ENCODE measurements at places on chromosomes 6 and 20.

DNA sequence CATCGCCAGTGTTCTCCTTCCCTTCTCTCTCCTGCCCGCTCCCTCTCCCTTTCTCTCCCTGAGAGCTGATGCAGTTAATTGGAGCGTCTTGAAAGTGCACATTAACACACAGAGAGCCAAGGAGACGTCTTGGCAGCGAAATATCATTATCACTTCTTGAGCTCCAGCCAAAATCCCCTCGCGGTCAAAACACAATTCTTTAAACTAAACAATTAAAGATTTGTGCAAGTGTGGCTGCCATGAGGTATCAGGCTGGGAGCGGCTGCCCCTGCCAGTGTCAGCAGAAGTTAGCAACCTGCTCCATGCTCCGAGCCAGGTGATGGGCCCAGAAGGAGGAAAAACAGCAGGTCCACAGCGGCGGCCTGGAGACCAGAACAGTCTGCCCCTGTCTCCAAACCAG is 100.9 kb upstream of the FOXP4 start:
- no peak for DNase-seq

- DNase-seq = no peak
Observed at GRCh38 chr6:2899596-2899995, 3.5 kb downstream of the SERPINB9 start.

GRCh38 chr6:37287519-37288157 is 29.7 kb upstream of the TMEM217 start:
- no peak for DNase-seq

DNA sequence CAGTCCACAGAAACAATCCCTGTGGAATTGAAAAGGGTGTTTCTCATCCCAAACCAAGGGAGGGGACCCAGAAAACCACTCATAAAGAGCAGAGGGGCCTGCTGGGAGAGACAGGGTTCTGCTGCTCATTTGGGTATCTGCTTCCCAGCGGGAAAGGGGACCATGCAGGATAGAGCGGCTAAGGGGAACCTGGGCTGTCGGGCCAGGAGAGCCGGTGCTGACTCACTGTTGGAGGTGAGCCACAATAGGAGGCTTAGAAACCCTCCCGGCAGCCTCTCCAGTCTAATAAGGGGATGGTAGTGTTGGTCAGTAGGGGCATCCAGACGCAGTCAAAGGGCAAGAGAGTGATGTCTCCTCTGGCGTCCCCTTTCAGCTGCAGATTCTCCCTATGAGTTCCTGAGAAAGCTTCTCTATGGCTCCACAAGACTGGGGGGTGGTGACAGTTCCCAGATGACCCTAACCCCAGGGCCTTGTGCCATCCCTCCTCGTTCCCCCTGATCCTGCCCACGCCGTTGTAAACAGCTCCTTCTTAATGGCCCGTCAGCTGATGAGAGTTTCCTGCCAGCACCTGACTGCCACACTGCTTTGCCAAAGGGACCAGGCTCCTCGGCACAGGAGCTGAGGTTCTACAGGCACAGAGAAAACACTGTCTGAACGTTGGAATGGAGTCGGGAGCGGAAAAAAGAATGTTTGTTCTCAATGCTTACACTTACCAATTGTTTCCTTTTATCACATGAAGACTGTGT is 646.1 kb upstream of the DEFB115 start:
- no peak for DNase-seq

DNA sequence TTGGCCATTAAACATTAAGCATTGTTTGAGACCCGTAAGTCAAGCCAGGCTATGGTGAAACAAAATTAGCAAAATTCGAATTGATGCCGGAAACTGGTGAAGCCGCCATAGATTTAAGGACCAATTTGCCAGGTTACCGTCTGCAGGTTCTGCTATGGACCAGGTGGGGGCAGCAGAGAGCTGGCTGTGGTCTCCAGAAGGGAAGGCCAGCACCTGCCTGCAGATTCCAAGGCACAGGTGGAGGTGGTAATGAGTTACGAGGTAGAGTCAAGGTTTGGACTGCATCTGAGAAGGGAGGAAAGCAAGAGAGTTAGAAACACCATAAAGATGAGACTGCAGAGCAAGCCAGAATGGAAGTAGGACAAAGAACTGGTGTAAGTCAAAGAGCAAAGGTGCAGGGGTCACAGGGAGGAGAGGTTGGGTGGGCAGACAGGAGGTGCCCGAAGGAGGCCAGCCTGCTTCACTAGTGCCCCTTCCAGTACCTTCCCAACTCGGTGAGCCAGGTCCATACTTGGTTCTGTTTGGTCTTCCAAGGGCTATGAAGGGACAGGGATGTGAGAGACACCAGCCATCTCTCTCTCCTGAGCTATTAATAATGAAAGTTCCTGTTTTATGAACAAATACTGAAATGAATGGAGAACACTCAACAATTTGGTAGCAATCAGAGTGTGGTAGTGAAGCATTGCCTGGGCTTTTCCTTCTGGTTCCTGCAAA is 131.6 kb upstream of the ESR1 start:
- DNase-seq = no peak

GRCh38 chr20:12040261-12040660 is 122.6 kb downstream of the BTBD3 start:
- DNase-seq = no peak

- no peak for DNase-seq
Observed at GRCh38 chr6:45924763-45925342, 90.8 kb downstream of the CLIC5 start.

DNA sequence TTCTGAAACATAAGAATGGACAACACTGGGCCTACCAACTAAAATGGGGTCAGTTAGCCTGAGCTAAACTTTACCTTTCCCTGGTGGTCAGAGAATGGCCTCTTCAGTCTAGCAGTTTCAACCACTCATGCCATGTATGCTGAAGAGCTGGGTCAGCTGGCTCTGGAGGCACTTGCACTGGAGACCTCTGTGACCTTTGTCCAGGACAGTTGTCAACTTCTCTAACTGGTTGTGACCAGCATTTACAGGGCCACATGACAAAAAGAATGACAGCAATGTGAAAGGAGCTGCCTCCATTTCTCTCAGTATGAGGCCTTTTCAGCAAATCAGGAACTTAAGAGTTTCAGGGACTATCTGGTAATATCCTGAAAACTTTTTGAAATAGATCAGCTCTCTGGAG is 59.9 kb upstream of the TMEM30A start:
- no peak for DNase-seq

GRCh38 chr6:27290065-27290849 is 21.8 kb downstream of the POM121L2 start:
- no peak for DNase-seq

DNA sequence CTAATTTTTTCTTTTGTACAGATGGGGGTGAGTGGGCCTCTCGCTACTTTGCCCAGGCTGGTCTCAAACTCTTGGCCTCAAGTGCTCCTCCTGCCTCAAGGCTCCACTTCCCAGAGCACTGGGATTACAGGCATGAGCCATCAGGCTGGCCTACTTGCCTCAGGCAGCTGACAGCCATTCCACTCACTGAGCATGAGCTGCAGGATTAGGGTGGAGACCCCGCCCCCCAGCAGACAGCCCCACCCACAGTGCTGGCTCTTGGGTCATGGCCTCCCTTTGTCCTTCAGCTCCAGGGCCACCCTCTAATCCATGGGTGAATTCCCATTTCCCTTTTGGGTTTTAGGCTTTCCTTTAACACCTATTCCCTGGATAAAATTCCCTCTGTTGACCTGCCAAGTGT is 82.1 kb downstream of the BFSP1 start:
- DNase-seq = no peak

DNA sequence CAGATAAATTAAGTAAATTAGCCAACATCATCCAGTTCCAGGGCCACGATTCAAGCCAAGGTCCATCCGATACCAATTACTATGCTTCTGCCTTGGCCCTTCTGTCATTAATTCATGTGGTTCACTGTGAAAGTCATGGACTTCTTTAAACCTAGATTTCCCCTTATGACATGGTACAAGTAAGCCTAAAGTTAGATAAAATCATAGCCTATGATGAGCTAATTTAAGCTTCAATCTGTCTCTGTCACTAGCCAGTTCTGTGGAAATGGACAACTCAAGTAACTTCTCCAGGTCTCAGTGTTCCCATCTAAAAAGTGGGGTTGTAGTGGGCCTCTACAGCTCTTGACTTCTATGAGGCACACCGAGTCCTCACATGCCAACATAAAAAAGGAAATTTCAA is 225.5 kb upstream of the MARCKS start:
- DNase-seq = no peak

GRCh38 chr20:50735813-50736212 is 4.4 kb downstream of the PARD6B start:
- DNase-seq = no peak

- DNase-seq = no peak
Observed at GRCh38 chr6:83247471-83247870, 54.3 kb downstream of the RWDD2A start.

GRCh38 chr6:95629551-95629950 is 52.2 kb downstream of the MANEA start:
- no peak for DNase-seq

- DNase-seq = no peak
Observed at GRCh38 chr6:157376706-157377230, 4.2 kb upstream of the ZDHHC14 start.

GRCh38 chr20:10022625-10023024 is 12.2 kb upstream of the ANKEF1 start:
- no peak for DNase-seq

DNA sequence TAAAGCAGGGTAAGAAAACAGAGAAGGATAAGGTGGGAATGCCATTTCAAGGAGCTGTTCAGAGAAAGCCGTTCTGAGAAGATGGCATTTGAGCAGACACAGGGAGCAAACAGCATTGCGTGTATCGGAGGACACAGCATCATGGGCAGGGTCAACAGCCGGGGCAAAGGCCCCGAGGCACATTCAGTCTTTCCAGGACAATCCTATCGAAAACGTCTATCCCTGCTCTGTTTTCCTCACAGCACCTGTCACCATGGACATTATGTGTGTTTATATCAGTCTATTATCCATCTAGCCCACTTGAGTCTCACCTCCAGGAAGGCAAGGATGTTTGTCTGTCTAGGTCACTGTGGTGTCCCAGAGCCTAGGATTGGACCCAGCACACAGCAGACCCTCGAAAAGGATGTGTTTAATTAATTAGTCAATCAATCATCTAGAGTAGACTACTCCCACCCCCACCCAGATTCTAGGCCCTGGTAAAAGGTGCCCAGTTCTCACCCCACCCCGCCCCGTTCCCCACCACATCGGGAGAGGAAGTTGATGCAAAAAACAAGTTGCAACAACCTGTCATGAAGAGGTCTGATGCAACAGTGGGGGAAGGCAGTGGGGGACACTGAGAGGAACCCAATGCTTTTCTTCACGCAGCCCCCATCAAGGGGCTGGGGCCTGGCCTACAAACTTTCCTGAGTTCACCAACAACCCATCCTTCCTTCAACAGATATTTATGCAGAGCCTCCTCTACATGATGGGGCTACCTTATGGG is 66.6 kb downstream of the PREX1 start:
- DNase-seq = no peak

GRCh38 chr20:60695226-60696000 is 556.6 kb upstream of the CDH4 start:
- no peak for DNase-seq

DNA sequence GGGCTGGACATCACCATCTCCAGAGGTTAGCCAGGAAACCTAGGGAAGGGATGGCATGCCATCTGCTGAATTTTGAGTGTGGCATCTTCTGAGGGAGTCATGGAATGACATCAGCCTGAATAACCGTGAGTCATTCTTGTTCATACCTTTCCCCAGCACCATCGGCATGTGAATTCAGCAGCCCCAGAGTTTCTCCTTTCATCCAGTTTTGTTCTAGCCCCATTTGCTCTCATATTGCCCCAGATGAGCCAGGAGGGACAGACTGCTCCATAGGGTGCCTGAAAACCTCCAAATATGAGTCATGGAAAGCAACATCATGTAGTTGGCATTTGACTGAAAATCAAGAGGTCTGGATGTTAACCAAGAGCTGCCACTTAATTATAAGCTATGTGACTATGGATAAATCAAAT is 219.2 kb upstream of the SGK1 start:
- no peak for DNase-seq

GRCh38 chr6:20213271-20213798 is 1.1 kb upstream of the MBOAT1 start:
- no peak for DNase-seq

DNA sequence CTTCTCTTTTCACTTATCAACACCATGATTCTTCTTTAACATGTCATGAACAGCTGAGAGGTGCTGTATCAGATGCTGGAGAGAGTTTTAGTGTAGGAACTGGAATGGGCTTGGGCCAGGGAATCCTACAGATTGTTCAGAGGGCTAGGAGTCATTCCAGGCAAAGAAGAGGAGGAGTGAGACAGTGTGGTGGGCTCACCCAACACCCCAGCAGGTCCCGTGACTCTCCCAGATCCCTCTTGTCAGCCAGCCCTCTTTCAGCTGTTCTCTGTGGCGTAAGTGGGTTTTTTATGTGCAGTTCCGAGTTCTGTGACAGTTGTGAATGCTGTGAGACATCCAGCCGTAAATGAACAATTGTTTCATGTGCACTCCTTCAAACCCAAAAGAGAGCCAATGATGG is 31.4 kb upstream of the CEP162 start:
- no peak for DNase-seq

DNA sequence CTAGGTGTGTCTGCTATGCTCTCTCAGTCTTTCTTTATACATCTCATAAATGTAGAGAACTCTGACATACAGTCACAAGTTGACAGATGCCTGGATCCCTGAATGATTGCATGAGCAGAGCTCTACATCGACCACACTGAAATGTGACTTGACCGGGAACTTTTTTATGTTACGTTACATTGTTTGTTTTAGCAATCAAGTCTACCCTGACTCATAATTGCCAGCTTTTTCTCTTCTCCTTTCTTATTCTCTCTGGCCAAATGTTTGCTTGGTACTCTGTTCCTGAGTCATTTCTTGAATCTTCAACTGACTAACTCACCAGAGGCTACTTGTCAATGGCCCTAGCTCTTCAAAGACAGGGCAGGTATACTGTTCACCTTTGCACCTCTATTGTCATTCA is 213.6 kb upstream of the DTNBP1 start:
- no peak for DNase-seq

DNA sequence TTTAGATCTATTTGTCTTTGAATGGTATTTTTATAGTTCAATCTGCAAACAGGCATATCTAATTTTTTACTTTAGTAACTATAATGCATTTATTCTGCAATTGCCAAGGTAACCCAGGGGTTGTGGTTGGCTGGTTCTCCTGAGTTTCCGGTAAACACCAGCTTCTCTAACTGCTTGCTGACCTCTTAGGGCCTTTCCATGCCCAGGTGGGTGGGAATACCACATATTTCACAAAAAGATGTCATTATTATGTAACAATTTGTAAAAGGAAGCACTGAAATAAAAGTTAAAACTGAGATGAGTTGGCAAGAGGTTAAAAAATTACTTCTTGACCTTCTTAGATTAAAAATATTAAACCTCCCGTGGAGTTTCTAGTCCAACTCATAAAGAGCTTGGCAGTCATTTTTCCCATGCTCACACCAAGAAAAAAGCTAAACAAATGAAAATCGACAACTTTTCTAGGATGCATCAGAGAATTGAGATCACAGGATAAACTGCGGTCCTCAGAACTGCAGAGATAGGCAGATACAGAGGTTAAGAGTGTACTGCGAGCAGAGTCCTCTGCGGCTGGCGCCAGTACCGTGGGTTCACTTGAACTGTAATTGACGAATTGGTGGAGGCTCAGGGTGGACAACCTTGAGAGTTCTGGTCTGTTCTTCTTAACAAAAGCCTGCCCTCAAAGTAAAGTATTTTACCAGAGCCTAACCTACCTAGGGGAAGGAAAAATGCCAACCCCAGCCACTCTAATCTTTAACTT is 2.2 kb upstream of the VNN1 start:
- DNase-seq = no peak

GRCh38 chr6:136090929-136091328 is 159.2 kb downstream of the MTFR2 start:
- DNase-seq = no peak

Measured in amygdala (tissue), 56 donors.